T-helper 22 cell (primary cell): ENCODE measurements at places on chromosomes 2 and 18.

DNA sequence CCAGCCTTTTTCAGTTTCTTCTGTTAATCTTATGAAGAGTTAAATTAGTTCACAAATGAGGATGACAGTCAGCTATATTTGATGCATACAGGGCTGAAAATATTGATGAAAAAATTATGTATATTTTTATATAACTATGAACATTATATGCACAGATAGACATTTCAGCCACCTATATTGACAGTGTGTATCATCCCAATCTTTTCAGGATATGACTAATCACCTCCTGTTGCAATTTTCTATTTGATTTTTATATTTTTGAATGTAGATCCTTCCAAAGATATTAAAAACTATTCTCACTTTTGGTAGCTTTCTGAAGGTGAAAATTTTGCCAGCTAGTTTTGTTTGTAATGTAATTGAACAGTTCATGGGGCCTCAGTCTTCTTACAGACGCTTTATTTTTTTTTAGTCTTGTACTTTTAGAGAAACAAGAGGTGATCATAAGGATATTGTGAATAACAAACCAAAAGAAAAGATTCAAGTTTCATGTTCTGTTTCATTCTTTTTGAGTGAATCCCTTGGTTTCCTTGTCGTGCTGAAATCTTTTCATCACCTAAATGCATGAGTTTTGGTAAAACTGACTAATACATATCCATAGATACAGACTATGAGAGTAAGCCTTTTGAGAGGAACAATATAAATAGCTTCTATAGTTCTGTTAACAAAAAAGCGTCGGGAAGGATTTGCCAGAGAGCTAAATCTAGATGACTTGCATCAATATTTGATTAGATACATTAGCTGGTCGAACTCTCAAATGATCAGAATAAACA lies 123.1 kb downstream of the ARHGAP15 start:
- DNase-seq = no peak

DNA sequence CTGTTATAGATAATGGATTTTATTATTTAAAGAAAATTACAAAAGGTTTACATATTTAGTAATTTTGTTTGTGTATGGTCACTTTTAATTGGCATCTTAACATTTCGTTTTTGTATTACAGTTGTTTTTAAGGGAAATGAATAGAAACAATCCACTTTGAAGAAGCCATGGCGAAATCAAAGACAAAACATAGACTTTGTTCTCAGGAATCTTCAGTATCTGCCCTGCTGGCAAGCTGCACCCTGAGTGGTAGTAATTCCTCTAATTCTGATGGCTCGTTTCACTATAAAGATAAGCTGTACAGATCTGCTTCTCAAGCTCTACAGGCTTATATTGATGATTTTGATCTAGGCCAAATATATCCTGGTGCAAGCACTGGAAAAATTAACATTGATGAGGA lies 2.7 kb downstream of the C18orf54 start:
- no peak for DNase-seq

DNA sequence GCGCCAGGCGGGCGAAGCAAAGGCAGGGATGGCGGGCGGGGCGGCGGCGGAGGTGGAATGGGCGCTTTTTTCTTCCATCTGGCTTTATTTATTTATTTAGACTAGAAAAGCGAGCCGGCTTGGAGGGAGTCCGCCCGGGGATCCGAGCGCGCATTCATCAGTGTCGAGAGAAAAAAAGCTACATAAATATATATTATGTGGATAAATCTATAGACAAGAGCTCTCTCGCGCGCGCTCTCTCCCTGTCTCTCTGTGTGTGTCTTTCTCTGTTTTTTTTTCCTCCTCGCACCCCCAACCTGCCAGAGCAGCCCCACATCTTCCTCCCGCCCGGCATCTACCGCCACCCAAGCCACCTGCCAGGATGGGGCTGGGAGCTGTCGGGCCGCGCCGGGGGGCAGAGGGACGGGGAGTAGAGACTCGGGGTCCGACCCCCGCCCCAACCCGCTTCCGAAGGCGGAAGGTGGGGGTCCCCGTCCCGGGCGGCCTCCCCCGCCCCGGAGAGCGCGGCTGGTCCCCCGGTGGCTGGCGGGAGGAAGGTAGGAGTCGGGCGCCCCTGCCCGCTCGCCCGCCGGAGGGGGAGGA lies 972 bp upstream of the CELF4 start:
- DNase-seq = no peak

GRCh38 chr2:188131281-188131680 lies 160.4 kb upstream of the GULP1 start:
- no peak for DNase-seq
